ENCODE measurements at places on chromosomes 16 and 17.
A peak's percentile ranks its signal among the peaks of the same experiment; 100 is the strongest.

GRCh38 chr17:58170622-58171021 is 3.8 kb downstream of the OR4D2 start:
- peak; percentile 18 for DNase-seq

DNA sequence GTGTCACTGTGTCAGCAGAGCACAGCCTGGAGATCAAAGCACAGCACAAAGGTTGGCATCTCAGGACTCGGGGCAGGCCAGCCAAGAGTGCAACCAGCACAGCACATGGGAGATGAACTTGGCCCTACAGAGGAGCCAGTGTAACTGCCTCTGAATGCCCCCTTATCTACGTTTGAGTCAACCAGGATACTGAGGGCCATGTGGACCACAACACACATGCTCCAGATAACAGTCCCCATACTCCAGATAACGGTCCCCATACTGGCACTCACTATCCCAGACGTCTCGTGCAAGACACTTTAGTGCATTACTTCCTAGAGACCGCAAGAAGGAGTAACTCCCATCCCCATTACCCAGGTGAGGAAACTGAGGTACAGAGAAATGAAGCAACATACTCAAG is 88.2 kb downstream of the XYLT1 start:
- no peak for DNase-seq

DNA sequence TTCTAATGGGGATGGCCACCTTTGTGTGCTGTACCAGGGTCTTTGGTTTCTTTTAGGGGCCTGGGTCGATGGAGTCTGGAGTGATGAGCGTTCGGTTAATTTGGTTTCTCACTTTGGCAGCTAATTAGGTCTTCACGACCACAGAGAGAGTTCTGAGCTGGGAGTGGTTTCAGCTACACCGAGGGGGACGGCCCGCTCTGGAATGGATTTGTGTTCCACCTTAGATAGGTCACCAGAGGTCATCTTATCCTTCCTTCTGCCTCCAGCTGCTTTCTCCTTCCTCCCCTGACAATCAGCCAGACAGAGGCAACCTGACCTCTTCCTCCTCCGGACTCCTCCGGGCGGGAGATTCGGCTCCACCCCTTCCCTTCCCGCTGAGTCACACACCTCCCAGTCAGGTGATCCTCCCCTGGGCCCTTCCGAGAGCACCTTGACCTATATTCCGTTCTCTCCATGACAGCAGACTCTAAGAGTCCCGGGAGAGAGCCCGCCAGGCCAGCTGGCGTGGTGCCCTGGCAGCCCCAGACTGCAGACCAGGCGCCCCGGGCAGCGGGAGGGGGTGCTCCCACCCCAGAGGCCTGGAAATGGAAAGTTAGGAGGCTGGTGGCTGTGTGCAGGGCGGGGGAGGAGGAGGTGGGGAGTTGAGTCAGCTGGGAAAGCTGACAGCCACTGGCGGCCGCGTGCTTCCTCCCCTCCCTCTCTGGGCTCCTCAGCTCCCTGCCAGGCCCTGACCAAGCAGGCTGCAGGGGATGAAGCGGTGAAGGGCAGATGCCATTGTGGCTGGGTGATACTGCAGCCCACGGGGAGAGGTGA is 44.7 kb downstream of the CHD9 start:
- DNase-seq = peak; percentile 24

GRCh38 chr17:62572488-62572887 is 55.0 kb upstream of the MRC2 start:
- DNase-seq = no peak

- no peak for DNase-seq
Observed at GRCh38 chr16:84583995-84584394, 33.9 kb downstream of the COTL1 start.

DNA sequence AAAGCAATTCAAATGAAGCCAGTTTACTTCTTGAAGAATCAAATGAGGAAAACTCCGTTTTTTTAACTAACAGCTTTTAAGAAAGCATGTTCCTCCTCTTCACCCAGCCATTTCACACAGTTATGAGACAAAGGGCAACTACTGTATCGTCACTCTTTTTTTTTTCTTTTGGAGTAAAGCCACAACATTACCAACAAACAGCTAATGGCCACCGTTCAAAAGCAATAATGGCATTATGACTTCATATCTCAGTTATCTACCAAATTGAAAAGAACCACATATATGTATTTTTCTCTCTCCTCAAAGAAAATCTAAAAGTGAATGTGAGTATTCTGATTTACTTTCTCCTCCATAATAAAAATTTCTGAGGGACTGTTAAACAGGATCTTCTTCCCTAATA is 14.5 kb downstream of the GRB2 start:
- no peak for DNase-seq

DNA sequence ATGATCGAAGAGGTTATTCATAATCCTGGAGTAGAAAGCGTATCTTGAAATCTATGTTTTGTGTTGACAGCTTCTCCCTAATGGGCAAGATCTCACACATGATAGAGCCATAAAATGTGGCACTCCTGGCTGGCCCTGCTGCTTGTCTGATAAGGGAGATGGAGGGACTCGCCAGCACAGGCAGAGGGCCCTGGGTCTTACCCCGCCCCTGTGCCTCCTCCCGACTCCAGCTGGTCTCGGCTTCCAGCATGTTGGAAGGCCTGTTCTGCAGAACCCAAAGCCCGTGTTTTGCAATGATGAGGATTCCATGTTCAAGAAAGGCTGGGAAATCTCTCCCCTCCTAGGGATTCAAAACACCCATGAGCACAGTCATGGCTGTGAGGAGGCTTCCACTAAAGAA is 106.7 kb upstream of the SDK2 start:
- no peak for DNase-seq

- DNase-seq = no peak
Observed at GRCh38 chr17:75459590-75460267, 3.3 kb downstream of the TMEM94 start.

DNA sequence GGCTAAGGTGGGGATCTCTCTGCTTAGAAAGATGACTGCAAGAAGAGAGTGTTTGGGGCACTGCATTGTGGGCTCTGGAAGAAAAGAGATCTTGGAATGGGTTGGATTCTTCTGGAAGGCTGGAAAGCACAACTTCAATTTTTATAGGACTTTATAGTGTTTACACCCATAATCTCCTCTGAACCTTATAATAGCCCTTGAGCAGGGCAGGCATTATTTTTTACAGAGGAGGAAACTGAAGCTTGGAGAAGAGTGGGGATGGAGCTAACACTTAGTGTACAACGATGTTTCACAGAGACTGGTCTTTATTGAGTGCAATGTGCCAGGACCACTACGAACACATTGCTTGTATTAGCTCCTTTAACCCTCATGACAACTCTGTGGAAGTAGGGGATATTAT is 10.4 kb downstream of the TNS4 start:
- DNase-seq = no peak

DNA sequence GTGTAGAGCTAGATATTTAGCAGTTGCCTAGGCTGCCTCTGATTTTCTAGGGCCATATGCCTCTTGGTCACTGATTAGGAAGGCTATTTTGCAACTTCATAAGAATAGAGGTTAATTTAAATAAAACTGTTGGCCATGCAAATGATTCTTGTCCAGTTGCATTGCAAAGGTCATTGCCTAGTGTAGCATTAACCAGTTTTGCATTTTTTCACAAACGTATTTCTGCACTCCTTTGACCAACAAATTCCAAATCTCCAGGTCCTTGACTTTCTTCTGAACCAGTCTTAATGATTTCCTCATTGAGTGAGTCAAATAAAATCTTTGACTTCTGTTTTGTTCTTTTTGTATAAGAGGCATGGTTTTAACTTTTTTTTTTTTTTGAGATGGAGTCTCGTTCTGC is 33.5 kb downstream of the ERCC4 start:
- DNase-seq = no peak

- peak; percentile 70 for DNase-seq
Observed at GRCh38 chr17:78925234-78925633, at the start of gene TIMP2. Gene TIMP2, minus strand, starts transcription at chr17:78925387. Its CDS starts 299 bp downstream, at chr17:78925088.

- no peak for DNase-seq
Observed at GRCh38 chr16:2737895-2738418, 14.5 kb upstream of the SRRM2 start.

DNA sequence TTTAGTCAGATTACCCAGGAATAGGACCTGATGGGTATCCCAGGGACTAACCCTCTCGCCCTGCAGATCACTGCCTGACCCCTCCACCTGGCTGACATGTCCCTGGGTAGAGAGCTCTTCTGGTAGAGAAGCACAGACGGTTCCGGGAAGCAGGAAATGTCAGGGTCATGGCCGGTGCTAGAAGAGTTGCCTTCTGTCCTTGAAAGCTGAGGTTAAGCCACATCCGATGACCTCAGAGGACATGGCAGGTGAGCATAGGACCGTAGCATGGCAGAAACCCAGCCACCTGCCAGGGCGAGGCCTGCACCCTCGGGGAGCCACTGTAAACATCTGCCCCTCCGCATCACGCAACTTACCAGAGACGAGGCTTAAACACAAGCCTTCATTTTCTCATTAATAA is 483.7 kb downstream of the SOX9 start:
- DNase-seq = no peak

GRCh38 chr17:44543213-44543904 is 13.9 kb upstream of the FZD2 start:
- DNase-seq = no peak

DNA sequence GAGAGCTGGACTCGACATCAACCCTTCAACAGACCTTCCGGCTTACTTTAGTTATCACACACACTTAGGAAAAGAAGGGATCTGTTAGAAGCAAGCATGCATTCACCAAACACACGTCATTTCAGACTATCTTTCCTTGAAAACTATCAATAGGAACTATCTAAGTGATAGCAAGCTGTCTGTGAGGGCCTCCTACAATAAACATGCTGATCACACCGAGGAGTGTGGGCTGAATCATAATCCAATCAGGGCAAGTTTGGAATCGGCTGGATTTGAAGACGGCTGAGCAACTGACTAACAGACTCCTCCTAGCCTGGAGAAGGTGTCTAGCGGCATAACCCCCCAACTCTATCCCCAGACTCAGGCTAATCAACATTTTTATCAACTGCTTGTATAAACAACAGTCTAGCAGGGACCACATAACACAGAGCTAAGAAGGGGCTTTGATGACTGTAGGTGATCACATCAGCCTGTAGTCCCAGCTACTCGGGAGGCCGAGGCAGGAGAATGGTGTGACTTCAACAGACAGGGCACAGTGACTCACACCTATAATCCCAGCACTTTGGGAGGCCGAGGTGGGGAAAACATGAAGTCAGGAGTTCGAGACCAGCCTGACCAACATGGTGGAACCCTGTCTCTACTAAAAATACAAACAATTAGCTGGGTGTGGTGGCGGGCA is 14.1 kb downstream of the NXN start:
- no peak for DNase-seq

Measured in naive thymus-derived CD8-positive, alpha-beta T cell (primary cell).